Renal cortical epithelial cell (primary cell): ENCODE measurements at places on chromosomes 1 and 21. TPM values are rescaled to one million over a fixed set of nuclear protein-coding genes. Genes with fewer than 3 reads are reported as not detected.

DNA sequence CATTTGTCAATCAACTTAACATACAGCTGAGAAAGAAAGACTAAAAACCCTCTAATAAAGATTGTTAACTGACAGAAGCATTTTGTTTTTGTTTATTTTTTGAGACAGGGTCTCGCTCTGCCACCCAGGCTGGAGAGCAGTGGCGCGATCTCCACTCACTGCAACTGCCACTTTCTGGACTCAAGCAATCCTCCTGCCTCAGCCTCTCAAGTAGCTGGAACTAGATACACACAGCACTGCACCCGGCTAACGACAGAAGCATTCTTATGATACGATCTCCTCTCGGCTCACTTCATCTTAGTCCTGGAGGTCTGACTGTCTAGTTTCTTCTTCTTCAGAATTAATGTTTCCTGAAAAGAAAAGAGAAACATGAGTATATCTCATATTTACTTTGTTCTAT, 23.5 kb downstream of the RSPH1 start:
- no peak for DNase-seq

DNA sequence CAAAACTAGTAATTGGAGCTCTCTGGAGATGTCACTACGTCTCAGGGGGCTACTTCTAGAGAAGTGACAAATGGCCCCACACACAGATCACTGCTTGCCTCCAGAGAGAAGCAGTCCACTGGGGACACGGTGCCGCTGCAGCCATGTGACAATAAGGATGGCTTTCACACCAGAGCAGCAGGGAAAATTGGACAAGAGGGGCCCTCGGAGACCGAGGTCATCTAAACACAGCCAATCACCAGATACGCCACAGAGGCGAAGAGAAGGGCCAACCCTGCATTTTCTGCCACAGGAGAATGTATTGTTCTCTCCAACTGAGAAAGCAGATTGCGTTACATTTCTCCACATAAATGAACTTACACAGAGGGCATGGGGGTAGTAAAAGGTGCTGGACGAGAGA, 51.2 kb upstream of the TIAM1 start:
- no peak for DNase-seq

- DNase-seq: no peak
Observed at GRCh38 chr1:8602471-8603219, 214.8 kb downstream of the RERE start.

The VSIG8 gene
- not detected in 2 replicates for total RNA-seq

GRCh38 chr1:114723915-114724314, 7.3 kb upstream of the NRAS start:
- no peak for DNase-seq

GRCh38 chr1:94012708-94013366, 103.6 kb upstream of the GCLM start:
- DNase-seq: no peak

GRCh38 chr1:193537266-193538002, 351.0 kb upstream of the B3GALT2 start:
- no peak for DNase-seq
